ENCODE measurements at places on chromosomes 3 and 15. TPM values are rescaled to one million over a fixed set of nuclear protein-coding genes. Genes with fewer than 3 reads are reported as not detected.

Gene C15orf62
- 0.74 TPM for total RNA-seq

Gene GRIP2
- 0.47 TPM for total RNA-seq

Gene TNNC1
- total RNA-seq = 1.5 TPM

Gene PCOLCE2
- total RNA-seq = 1.9 TPM

Gene HPS3
- total RNA-seq = 19.5 TPM

Gene LOXL1
- total RNA-seq = 2.3 TPM

Gene CASR
- 0.16 TPM for total RNA-seq

Gene TRPM1
- not detected for total RNA-seq

Gene GRM7
- 0.15 TPM for total RNA-seq

Gene SLC4A7
- total RNA-seq = 11.2 TPM

Gene ZBTB20
- total RNA-seq = 21.2 TPM

Gene IL20RB
- 0.74 TPM for total RNA-seq

Gene RYR3
- 1.1 TPM for total RNA-seq

Gene CACNA2D2
- 2.4 TPM for total RNA-seq

Gene GP9
- not detected for total RNA-seq

Gene GYG1
- 32.2 TPM for total RNA-seq

Gene HHATL
- 0.50 TPM for total RNA-seq

Gene UROC1
- not detected for total RNA-seq

Gene AGTR1
- total RNA-seq = 0.47 TPM

Gene ISLR
- 3.6 TPM for total RNA-seq

Gene DAPK2
- total RNA-seq = 26.5 TPM

Gene IGF2BP2
- total RNA-seq = 61.2 TPM

Gene STXBP5L
- total RNA-seq = 0.74 TPM

Gene CCR8
- total RNA-seq = 0.47 TPM

Gene ROBO1
- total RNA-seq = 9.4 TPM

Gene GPR176
- total RNA-seq = 0.82 TPM
